Lower leg skin (tissue), 4 donors: ENCODE measurements at places on chromosomes 2 and 18.

DNA sequence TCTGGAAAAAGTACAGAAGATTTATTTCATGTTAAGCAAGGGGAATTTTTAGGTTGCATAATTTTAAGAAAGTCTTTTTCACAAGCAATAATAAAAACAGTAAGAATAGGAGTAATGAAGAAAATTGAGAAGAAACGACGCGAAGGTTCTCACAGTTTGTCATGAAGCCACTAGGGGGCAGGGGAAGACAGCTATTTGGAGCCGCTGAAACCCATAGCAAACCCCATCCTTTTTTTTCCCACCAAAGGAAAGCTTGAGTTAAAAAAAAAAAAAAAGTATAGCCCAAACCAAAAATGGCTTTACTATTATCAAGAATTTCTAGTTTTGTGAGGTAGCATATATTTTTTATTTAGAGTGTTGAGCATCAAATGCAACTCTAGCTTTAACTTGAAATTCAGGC, 300.9 kb downstream of the PHLPP1 start:
- no peak for DNase-seq

GRCh38 chr2:113111823-113112287, 15.5 kb upstream of the IL1RN start:
- no peak for DNase-seq

DNA sequence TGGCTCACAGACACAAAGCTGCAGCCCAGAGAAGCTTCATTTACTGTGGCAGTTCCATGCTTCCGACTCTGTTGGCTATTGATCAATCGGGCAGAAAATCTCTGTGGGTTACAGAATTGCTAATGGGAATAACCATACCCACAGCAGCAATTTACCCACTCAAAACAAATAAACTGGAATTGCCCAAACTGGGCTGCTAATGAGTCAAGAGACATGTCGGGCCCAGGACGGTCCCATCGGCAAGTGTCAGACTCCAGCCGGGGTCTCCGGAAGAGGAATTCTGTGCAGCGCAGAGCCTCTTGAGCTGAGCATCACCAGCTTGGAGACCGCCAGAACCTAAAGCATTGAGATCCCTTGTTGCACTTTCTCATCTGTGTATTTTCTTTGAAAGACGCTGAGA, 67.8 kb downstream of the TMEM18 start:
- no peak for DNase-seq

DNA sequence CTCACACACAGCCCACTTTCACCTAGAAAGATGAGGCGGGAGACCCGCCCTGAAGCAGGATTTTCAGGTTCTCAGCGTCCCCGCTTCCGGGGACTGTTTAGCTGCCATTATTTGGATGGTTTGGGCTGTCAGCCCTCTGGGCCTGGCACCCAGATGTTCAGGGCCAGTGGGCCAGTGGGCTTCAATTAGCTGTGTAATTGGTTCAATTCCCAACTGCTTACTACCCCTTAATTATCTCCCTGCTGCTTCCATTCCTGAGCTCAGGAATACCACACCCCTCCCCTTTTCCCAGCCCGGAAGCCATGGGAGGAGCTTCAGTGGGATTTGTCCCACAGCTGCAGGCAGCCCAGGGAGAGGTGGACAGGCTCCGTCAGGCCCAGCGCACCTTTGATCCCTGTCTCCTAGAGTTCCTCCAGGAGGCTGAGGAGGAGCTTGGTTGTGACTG, 114.1 kb upstream of the MYCN start:
- no peak for DNase-seq

- DNase-seq = no peak
Observed at GRCh38 chr2:11678306-11678960, 8.4 kb upstream of the NTSR2 start.

- DNase-seq = no peak
Observed at GRCh38 chr2:100786297-100786658, 33.7 kb upstream of the NPAS2 start.

- no peak for DNase-seq
Observed at GRCh38 chr2:85892216-85892944, 3.6 kb upstream of the ST3GAL5 start.

- DNase-seq = no peak
Observed at GRCh38 chr2:181677912-181678586, 2.3 kb downstream of the NEUROD1 start.

DNA sequence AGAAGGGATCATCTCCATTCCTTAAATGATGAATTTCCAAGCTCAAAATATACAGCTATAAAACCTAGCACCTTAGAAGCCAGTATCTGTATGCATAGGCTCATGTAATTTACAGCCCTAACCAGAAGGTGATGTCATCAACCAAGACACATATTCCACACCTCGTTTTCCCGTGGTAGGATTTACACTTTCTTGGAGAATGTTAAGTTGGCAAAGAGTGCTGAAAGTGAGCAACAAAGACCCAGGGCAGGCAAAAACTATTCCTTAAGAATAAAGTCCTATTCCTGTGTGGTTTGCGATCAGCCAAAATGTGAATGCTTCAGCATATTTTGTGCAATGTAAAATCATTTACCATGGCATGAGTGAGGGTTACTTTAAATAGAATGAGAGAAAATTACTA, 247.1 kb downstream of the OSR1 start:
- no peak for DNase-seq

DNA sequence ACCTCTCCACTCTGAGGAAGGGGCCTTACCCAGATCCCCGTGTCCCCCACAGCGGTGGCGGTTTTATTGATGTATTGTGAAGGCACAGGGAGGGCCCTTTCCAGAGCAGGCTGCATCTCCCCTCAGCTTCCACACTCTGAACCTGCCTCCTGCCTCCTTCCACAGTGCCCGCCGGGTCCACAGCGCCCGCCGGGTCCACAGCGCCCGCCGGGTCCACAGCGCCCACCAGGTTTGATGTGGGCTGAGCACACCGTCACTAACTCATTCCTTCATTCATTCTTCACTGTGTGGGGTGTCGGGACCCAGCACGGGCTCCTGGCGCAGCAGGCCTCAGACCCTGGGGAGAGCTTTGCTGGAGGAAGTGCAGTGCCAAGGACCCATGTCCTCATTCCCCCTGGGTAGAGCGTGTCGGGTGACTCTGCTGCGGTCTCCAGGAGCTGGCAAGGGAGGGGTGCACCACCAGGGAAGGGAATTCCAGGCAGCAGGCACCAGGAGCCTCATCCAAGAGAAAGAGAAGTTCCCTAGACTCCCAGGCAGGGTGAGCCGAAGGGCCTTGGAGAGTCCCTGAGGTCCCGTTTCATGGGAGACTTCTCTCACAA, 57.1 kb downstream of the HPCAL1 start:
- DNase-seq = no peak

- no peak for DNase-seq
Observed at GRCh38 chr2:163593982-163594381, 141.8 kb downstream of the FIGN start.
